ENCODE measurements at places on chromosomes 6 and 20.

GRCh38 chr6:169404828-169405227, 151.2 kb upstream of the THBS2 start:
- DNase-seq: no peak

DNA sequence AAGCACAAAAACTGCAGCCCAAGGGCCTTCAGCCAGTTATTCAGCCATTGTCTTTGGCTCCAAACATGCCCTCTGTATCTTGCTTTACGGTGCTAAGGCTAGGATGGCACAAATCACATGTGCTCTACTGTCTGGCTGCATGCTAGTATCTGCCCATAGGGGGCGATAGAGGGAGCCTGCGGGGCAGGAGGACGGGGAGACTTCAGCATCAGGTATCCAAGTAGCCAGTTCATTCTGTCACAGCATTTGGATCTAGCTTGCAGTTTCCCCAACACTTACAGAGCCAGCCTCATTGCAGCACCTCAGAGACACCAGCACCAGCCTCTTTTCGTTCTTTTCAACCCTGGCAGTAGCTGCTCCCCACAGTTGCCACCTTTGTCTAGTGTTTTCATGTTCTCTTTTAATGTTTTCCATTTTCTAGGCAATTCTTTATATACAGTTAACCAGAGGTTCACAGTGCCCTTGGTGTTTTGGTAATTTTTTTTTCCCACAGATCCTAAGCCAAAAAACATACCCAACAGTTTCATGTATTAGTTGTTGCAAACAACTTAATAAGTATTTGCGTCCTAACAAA, 705.9 kb downstream of the PTPRT start:
- DNase-seq: no peak

GRCh38 chr20:49885558-49886332, 29.6 kb downstream of the SPATA2 start:
- no peak for DNase-seq

GRCh38 chr20:44711237-44711636, 3.9 kb upstream of the CCN5 start:
- DNase-seq: no peak

DNA sequence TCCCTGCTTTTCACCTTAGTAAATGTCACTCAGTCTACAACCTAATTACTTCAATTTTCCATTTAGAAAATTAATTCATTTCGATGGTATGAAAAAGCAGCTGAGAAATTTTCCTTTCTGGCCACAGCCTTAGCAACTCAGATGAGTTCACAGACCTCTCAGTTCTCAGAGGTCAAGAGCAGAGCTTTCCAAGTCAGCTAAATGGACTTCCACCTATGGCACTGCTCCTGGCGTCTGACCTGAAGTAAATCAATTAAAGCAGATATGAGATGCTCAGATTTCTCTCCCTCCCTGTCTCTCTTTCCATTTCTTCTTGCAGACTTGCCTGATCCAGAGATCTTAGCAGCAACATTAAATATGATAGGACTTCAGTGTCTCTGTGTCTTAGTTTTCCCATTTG, 412.6 kb downstream of the QKI start:
- DNase-seq: no peak
